Motor neuron (in vitro differentiated cells): ENCODE measurements at places on chromosomes 4 and X. TPM values are rescaled to one million over a fixed set of nuclear protein-coding genes. Genes with fewer than 3 reads are reported as not detected.

LRPAP1 gene
- 53.4 and 54.7 TPM in 2 replicates for total RNA-seq

REPS2 gene
- total RNA-seq: 1.0 and 1.1 TPM in 2 replicates

NUDT11 gene
- 36.9 and 38.0 TPM in 2 replicates for total RNA-seq

SPANXN4 gene
- total RNA-seq: not detected in 2 replicates

SLC2A9 gene
- total RNA-seq: 0.71 and 0.96 TPM in 2 replicates

JAKMIP1 gene
- 4.9 and 5.1 TPM in 2 replicates for total RNA-seq

ADAMTS3 gene
- total RNA-seq: 9.2 and 14.2 TPM in 2 replicates

GAGE12J gene
- not detected in 2 replicates for total RNA-seq

MAGEE2 gene
- 0.54 and 1.1 TPM in 2 replicates for total RNA-seq

XIAP gene
- total RNA-seq: 31.5 and 35.6 TPM in 2 replicates

PDGFRA gene
- 1.9 TPM in 2 replicates for total RNA-seq

DNA sequence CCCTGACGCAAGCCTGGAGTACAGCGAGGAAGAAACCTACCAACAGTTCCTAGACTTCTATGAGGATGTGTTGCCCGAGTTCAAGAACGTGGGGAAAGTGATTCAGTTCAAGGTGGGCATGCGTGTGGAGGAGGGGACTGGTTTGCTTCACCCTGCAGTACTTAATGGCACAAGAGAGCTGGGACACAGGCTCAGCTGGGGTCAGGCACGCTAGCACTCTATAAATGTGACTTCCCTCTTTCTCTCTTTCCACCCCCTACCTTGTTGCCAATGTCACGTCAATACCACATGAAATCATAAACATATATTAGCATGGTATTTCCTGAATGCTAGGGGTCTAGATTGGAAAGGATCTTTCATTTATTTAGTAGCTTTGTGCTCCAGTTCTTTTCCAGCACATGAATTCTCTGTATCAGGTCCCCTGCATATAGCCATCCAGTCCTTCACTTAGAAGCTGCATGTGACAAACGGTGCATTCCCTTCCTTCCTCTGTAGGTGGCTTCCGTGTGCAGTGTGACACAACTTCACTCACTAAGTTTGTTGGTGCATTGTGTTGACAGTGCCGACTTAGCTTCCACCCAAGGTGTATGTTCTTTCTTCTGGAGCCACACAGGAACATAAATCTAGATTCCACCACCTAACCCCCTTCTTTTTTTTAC is 25.6 kb downstream of the ZRSR2 start:
- ATAC-seq: peak; percentile 63

DNA sequence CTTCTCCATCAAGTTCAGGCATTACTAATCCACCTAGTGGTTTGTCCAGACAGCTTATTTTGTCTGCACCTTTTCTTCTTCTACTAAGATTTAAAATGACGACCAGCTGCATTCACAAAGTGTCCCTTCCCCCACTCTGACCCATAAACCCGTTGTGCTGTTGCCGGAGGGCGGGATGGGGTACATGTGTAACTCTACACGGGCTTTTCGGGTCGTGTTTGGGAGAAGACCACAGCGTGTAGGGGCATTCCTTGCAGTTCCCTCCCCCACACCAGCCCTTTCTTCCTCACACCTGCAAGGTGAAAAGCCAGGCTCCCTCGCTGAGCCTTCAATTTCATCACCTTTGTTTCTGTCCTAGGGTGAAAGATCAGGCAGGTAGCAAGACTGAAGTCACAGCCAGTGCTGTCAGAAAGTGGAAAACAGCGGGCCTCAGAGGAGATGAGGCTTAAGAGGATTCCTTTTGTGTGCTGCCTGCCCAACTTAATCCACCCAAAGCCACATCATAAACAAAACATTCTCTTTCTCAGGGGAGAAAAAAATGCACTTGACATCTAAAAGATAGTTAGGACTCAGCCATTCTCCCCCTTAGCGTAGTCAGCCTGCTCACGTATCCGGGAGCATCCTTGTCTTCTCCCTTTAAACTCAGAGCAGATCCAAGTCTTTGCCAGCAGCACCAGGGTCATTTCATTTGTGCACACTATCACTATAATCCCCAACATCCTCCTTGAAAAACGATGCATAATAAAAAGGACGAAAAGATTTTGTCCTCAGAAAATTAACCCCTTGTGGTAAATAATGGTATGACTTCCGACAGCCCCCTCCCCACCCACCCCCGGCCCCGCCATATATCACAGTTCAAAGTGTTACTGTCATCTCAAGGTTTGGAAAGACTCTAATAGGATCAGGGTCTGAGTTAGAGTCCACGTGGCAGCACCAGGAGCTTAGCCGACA is 599.0 kb downstream of the RAB28 start:
- ATAC-seq: no peak

DNA sequence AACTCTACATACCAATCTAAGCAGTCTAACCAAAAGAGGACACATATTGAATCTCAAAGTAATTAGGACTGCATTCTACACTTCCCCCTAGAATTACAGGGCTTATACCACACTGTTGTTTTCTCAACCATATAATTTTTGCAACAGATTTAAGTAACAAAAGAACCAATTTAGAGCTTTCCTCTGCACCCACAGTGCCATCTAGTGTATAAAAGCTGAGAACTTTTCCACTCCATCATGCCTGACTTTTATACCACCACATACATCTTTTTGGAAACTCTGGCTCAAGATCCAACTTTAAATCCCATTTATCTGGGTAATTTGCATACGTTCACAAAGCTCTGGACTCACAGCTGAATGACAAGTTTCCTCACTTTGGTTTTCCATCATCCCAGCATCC is 99.5 kb downstream of the EFHC2 start:
- ATAC-seq: no peak

DNA sequence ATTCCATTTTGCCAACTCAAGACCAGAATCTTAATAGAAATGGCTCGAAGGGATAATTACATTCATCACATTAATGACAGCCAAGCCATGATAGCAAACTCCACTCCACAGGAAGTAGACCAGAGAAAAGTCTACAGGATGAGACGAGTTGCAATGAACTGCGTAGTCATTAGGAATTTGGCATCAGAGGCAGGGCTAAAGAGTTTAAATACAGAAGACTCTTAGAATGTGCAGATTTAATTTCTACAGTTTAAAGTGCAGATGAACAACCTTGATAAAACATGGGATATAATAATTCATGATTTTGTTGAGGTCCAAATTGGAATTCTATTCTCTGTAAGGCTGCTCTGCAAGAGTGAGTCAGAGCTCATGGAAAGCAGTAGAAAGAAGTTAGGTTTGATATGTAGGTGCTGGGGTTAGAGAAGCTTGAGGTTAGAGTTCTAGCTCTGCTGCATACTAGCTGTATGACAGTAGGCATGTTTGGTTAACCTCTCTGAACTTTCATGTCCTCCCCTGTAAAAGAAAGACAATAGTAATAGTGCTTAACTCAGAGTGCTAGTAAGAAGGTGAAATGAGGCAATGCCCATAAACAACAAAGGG is 32.2 kb downstream of the LNX1 start:
- ATAC-seq: no peak

DNA sequence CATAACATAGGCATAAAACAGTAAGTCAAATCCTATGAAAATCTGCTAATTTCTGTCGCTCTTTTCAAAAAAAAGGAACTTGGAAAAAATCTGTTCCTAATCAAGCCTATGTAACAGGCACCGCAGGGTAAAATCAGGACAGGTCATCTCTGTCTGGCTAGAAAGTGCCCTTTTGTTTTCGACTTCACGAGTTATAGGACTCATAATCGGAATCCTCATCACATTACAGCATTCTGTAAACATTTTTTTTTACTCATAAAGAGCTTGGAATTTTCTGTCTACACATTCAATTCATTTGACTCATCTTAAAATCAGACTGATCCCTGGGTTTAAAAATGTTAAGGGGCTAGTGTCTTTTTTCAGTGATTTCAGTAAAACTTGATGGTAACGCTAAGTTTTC is 181.7 kb upstream of the TBC1D9 start:
- ATAC-seq: no peak

- ATAC-seq: peak; percentile 15
Observed at GRCh38 chr4:142404191-142404611, 441.9 kb downstream of the INPP4B start.

- ATAC-seq: no peak
Observed at GRCh38 chr4:101593666-101594065, 196.9 kb upstream of the BANK1 start.

- ATAC-seq: no peak
Observed at GRCh38 chr4:174457468-174457867, 64.8 kb downstream of the HPGD start.

- ATAC-seq: no peak
Observed at GRCh38 chrX:150162141-150162540, 201.0 kb upstream of the MAMLD1 start.

GRCh38 chr4:15751153-15751552 is 27.0 kb upstream of the CD38 start:
- ATAC-seq: no peak

DNA sequence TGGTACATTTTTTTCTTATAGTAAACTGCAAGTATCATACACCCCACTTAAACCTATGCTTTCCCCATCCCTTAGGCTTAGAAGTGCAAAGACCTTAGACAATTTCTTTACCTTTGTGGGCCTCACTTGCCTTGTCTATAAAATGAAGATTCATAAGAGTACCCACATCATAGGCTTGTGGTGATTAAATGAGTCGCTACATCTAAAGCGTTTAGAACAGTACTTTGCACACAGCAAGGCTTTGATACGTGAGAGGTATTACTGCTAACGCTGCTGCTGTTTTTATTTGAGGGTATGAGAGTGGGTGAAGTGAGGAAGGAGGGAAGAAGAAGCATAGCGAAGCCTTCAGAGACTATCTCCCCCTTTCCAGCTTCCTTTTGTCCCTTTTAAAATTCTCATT is 87.8 kb upstream of the RPS6KA3 start:
- ATAC-seq: no peak

DNA sequence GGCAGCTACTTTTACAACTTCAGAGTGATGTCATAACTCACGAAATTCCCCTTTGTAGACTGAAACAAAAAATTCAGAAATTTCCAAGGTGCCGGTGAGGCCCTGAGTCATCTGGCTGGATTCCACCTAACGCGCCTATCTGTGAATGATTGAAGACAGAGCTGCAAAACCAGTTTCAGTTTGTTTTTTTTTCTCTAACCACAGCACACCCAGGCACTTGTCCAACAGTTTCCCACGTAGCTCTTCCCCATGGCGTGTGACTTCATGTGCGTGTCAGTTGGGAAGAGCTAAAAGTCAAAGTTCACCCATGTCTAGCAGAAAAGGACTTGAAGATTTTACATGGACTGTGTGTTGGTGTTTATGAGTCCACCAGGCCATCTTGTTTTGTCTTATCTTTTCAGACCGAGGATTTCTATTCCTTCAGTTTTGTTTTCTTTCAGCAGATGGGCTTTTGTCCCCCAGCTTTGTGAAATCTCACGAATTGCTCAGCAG is 16.4 kb downstream of the TCEANC start:
- ATAC-seq: no peak

- no peak for ATAC-seq
Observed at GRCh38 chr4:141705048-141705746, 68.8 kb downstream of the IL15 start.

GRCh38 chr4:179607003-179607402 is 2164.8 kb upstream of the AGA start:
- no peak for ATAC-seq

DNA sequence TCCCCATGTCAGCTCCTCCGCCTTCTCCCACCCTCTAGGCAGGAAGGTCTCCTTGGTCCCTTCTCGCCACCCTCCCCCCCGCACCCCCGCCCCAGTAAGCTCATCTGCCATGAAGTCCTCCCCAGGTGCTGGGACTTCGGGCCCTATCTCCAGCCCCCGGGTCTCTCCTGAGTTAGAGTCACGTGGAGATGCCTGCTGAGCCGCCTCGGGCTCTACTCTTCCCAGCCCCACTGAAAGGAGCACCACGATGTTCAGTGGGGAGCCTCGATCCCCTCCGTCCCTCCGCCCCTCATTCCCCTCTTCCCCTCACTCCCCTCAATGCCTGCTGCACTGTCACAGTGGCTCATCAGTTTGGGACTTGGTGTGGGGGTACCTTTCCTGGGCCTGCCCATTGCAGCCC is 3.9 kb downstream of the HTRA3 start:
- ATAC-seq: no peak

GRCh38 chrX:101691835-101692234 is 32.2 kb upstream of the ARMCX2 start:
- ATAC-seq: peak; percentile 61

DNA sequence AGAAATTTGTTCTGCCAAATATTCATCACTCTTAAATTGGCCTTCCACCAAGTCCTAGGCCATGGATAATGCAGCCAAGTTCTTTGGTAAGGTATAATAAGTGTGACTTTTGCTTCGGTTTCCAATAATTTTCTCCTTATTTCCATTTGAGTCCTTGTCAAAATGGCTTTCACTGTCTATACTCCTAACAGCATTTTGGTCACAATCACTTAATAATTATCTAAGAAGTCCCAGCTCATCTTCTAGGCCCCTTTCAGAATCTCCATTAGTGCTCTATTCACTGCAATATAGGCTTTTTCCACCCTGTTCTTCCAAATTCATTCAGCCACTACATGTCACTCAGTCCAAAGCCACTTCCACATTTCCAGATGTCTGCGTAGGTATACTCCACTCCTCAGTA is 51.0 kb upstream of the SPIN4 start:
- no peak for ATAC-seq

- no peak for ATAC-seq
Observed at GRCh38 chr4:131531087-131531486, 1618.0 kb upstream of the PCDH10 start.

DNA sequence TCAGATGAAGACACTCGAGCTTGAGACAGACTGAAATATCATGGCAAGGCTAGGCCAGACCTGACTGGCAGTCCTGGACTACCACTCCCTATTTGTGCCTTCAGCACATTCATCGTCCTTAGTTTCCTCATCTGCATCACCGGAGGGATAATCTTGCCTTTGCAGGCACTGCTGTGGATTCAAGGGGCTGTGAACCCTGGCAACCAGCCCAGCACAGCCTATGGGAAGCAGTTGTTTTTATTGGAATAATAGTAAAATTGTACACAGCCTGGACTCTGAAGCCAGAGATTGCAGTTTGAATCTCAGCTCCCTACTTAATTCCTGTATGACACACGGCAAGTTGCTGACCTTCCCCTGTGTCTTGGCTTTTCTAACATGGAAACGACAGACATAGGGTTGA is 161.0 kb downstream of the NSUN7 start:
- no peak for ATAC-seq

- no peak for ATAC-seq
Observed at GRCh38 chr4:123244137-123244536, 152.5 kb upstream of the SPRY1 start.

DNA sequence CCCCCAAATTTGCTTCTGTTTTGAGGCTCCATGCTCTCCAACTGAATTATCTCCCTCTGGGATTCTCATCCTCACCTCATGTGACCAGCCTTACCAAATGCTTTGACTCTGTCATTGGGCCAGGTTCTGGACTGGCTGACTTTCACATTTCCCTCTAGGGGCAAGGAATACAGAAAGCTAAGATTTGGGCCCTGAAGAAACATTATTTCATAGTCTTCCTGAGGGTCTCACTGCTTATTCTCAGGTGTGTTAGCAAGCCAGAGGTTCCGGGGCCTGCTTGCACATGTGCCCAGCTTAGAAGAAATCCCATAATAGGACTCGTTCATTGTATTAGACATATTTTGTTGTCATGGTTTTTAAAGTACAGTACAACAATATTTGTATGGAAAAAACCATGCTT is 62.6 kb upstream of the TEX13D start:
- no peak for ATAC-seq

GRCh38 chr4:68708566-68708965 is 38.1 kb upstream of the UGT2B15 start:
- ATAC-seq: no peak
